Right lobe of liver (tissue), 6 donors: ENCODE measurements at places on chromosomes 7 and 10. TPM values are rescaled to one million over a fixed set of nuclear protein-coding genes. Genes with fewer than 3 reads are reported as not detected.

The DENND10 gene
- total RNA-seq: 35.6 TPM

The INSYN2A gene
- not detected for total RNA-seq

The CLDN4 gene
- 1.7 TPM for total RNA-seq

The HEPACAM2 gene
- total RNA-seq: not detected

The TMEM270 gene
- not detected for total RNA-seq

The CRTAC1 gene
- not detected for total RNA-seq

The CPN1 gene
- total RNA-seq: 76.6 TPM

The LIPF gene
- total RNA-seq: not detected

The AKR1B15 gene
- total RNA-seq: 1.8 TPM

The ABCB1 gene
- 56.1 TPM for total RNA-seq

The ANKRD1 gene
- total RNA-seq: 5.0 TPM

The C10orf105 gene
- not detected for total RNA-seq

The SPDYE9 gene
- not detected for total RNA-seq

The LLCFC1 gene
- total RNA-seq: not detected

The TM9SF3 gene
- 45.0 TPM for total RNA-seq

The ARHGAP21 gene
- 30.5 TPM for total RNA-seq

The NAT16 gene
- total RNA-seq: not detected

The CNPY1 gene
- not detected for total RNA-seq

The PTF1A gene
- total RNA-seq: not detected

The EPO gene
- 0.20 TPM for total RNA-seq

The GPR37 gene
- total RNA-seq: 8.9 TPM

The ABI1 gene
- total RNA-seq: 18.8 TPM

The SHTN1 gene
- 32.4 TPM for total RNA-seq

The TMEM26 gene
- total RNA-seq: 0.42 TPM

The LIPM gene
- total RNA-seq: not detected

The FAM13C gene
- 4.7 TPM for total RNA-seq

The ZP3 gene
- total RNA-seq: 0.27 TPM

The TMEM130 gene
- total RNA-seq: not detected

The ZCWPW1 gene
- total RNA-seq: 2.1 TPM

The GPR15LG gene
- not detected for total RNA-seq

The PTPRN2 gene
- total RNA-seq: 0.87 TPM

The TMEM139 gene
- 18.3 TPM for total RNA-seq

The TAS2R3 gene
- total RNA-seq: 0.60 TPM

The MRLN gene
- total RNA-seq: not detected

The ABCA13 gene
- total RNA-seq: 1.2 TPM

The CYP3A4 gene
- total RNA-seq: 960 TPM

The CALHM3 gene
- total RNA-seq: not detected

The PRSS1 gene
- total RNA-seq: not detected

The HILPDA gene
- 2.9 TPM for total RNA-seq

The SPDYE1 gene
- total RNA-seq: not detected

The EVX1 gene
- total RNA-seq: not detected

The PHYH gene
- total RNA-seq: 111 TPM

The NEUROD6 gene
- total RNA-seq: not detected

The ECHS1 gene
- 572 TPM for total RNA-seq

The OPN1SW gene
- total RNA-seq: not detected
